ENCODE measurements at places on chromosomes 3 and 15. TPM values are rescaled to one million over a fixed set of nuclear protein-coding genes. Genes with fewer than 3 reads are reported as not detected.

Gene FRMD5
- total RNA-seq: 69.1 TPM

Gene ALG1L2
- total RNA-seq: not detected

Gene RTF1
- total RNA-seq: 26.8 TPM

Gene SST
- not detected for total RNA-seq

Gene EXD1
- not detected for total RNA-seq

Gene ECT2
- 3.0 TPM for total RNA-seq

Measured in cardiac septum (tissue), 1 donor.